ENCODE measurements at places on chromosomes 2 and 18. TPM values are rescaled to one million over a fixed set of nuclear protein-coding genes. Genes with fewer than 3 reads are reported as not detected.

Gene TOGARAM2
- 0.62 TPM for total RNA-seq

Gene KCNG2
- total RNA-seq, result 0.34 TPM

Gene THADA
- 27.5 TPM for total RNA-seq

Gene RGPD4
- 0.05 TPM for total RNA-seq

Gene MAP3K19
- total RNA-seq, result not detected

Gene TXNDC2
- 0.09 TPM for total RNA-seq

Gene ANKRD53
- 0.39 TPM for total RNA-seq

Gene CIB4
- total RNA-seq, result not detected

Gene DHRS9
- total RNA-seq, result not detected

Gene FN1
- 111 TPM for total RNA-seq

Gene LIMS1
- total RNA-seq, result 50.6 TPM

- no peak overlapping the region for H3K4me3 ChIP-seq
- peak overlapping the region; percentile 27 for H3K27ac ChIP-seq
- no peaks in the 10 kb centered on the region for H3K36me3 ChIP-seq
Observed at GRCh38 chr18:58257461-58257860, 213.4 kb downstream of the NEDD4L start.

DNA sequence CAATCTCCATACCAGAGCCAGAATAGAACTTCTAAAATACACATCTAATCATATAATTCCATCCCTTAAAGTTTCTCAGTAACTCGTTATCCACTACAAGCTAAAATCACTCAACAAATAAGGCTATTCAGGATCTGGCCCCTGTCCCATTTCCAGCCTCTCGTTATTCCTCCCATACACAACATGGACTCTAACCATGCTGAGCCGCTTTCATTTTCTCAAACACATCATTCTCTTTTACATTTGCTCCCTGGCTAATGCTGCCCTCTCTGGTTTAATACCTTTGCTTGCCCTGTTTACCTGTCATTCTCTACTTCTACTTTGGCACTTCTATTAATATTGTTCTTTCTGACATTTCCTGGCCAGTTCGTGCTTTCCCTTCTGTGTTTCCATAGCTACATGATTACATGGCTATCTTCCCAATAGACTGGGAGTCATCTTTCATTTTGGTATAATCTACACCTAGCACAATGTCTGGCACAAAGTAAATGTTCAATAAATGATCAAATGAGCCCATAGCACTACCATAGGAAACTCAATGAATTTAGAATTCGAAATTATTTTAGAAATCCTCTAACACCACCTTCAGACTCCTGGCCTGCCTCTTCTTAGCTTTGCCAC is 163.6 kb upstream of the VRK2 start:
- no peak for DNase-seq
- H3K36me3 ChIP-seq, result no peaks in the 10 kb centered on the region
- H3K4me3 ChIP-seq, result no peak overlapping the region
- no peak overlapping the region for H3K27ac ChIP-seq
- no peaks in the 10 kb centered on the region for H3K27me3 ChIP-seq
- H3K4me1 ChIP-seq, result peaks cover 8% of the 10 kb centered on the region

DNA sequence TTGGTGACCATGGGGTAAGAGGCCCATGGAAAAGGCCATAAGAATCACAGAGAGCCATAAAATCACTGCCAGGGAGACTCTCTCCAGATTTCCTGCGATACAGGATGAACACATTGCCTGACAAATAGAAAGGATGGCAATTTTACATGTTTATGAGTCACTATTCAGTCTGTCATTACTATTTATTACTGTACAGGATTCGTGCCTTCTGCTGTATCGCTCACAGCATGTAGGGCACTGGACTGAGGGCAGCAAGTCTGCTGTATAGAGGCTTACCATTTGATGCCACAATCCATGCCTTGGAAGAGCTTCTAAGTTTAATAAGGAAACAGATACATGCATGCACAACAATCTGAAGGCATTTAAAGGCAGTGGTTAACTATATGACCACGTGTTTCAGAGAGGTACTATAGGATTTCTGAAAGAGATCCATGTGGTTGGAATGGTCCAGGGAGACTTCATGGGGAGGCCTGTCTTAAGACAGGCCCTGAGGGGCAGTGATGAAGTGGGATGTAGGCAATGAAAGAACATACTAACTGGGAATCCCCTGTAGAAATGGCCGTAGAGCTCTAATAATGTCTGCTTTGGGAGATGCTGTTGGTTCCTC is 702.4 kb upstream of the RAB6C start:
- H3K27me3 ChIP-seq, result no peaks in the 10 kb centered on the region
- no peak overlapping the region for H3K4me3 ChIP-seq
- H3K36me3 ChIP-seq, result peaks cover 4% of the 10 kb centered on the region

- H3K27me3 ChIP-seq, result no peaks in the 10 kb centered on the region
- peaks cover 44% of the 10 kb centered on the region for H3K4me1 ChIP-seq
- no peak for DNase-seq
Observed at GRCh38 chr18:43009674-43010073, 105.8 kb downstream of the RIT2 start.

- H3K4me3 ChIP-seq, result no peak overlapping the region
- H3K27ac ChIP-seq, result no peak overlapping the region
Observed at GRCh38 chr2:43240766-43241150, 14.4 kb upstream of the ZFP36L2 start.

GRCh38 chr2:179455172-179455524 is 190.5 kb upstream of the SESTD1 start:
- no peak for DNase-seq
- H3K27me3 ChIP-seq, result no peaks in the 10 kb centered on the region
- H3K4me1 ChIP-seq, result no peaks in the 10 kb centered on the region

- peaks cover 28% of the 10 kb centered on the region for H3K4me1 ChIP-seq
- peaks cover 24% of the 10 kb centered on the region for H3K27me3 ChIP-seq
- no peak overlapping the region for H3K4me3 ChIP-seq
- no peaks in the 10 kb centered on the region for H3K36me3 ChIP-seq
Observed at GRCh38 chr2:20487392-20488174, 40.7 kb downstream of the RHOB start.

DNA sequence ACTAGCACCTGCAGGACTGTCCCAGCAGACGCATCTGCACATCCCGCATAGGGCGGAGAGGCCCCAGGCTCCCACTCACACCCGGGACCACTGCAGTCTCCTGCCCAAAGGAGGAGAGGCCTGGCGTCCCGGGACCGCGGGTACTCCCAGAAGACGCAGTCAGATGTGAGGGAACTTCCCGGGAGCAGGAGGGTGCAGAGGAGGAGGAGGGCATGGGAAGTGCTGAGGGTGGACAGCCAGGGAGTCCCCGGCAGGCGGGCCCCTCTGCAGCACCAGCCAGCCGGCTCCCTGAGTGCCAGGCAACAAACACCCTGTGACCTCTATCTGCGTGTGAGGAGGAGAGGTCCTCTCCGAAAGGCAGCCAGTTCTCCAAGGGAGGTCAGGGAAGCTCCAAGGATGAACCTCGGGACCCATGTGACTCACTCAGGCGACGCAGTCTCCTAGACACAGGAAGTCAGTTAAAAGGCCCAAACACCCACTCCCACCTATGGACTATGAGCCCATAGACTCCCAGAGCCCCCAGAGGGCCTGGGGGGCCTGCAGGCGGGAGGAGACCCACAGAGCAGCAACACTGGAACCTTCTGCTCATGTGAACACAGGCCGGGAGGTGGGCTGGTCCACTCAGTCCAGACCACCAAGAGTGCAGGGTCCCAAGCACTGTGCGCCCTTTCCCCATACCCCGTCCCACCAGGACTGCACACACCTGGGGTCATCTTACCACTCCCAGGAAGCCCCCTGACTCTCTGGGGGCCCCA is 4.2 kb downstream of the PXDN start:
- H3K4me3 ChIP-seq, result no peak overlapping the region
- H3K27me3 ChIP-seq, result peaks cover 2% of the 10 kb centered on the region
- H3K36me3 ChIP-seq, result peaks cover 15% of the 10 kb centered on the region
- DNase-seq, result no peak
- peaks cover 33% of the 10 kb centered on the region for H3K4me1 ChIP-seq
- H3K27ac ChIP-seq, result no peak overlapping the region

GRCh38 chr2:199131136-199131655 is 326.5 kb downstream of the SATB2 start:
- H3K27ac ChIP-seq, result no peak overlapping the region
- peaks cover 43% of the 10 kb centered on the region for H3K4me1 ChIP-seq
- peaks cover 8% of the 10 kb centered on the region for H3K36me3 ChIP-seq
- H3K4me3 ChIP-seq, result no peak overlapping the region

DNA sequence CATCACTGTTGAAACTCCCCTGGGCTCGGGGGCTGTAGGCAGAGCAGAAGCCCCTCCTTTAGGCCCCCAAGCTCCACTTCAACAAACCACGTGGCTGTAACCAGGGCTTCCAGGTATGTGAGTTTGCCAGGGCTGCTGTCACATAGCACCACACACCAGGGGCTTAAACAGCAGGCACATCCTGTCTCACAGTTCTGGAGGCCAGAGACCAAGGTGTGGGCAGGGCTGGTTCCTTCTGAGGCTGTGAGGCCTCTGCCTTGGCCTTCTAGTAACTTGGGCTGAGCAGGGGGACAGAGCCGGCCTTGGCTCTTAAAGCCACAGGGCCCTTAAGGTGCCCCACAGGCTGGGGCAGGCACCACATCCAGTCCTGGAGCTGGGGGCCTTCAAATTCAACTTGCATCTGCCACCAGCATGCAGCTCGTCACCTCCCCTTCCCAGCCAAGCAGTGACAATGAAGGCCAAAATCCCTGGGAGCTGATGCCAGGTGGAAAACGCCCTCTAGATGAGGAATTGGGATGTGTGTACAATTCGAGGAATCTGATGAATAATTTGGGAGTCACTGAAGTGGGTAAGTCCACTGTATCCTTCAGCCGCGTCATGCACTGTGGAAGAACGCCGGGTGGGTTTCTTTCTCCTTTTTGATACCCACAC is 104.2 kb upstream of the ODC1 start:
- H3K27me3 ChIP-seq, result no peaks in the 10 kb centered on the region
- H3K36me3 ChIP-seq, result no peaks in the 10 kb centered on the region
- no peak for DNase-seq
- peaks cover 21% of the 10 kb centered on the region for H3K4me1 ChIP-seq
- H3K4me3 ChIP-seq, result no peak overlapping the region

Data from WTC11 (cell line).